ENCODE measurements at places on chromosomes 1 and 21.

DNA sequence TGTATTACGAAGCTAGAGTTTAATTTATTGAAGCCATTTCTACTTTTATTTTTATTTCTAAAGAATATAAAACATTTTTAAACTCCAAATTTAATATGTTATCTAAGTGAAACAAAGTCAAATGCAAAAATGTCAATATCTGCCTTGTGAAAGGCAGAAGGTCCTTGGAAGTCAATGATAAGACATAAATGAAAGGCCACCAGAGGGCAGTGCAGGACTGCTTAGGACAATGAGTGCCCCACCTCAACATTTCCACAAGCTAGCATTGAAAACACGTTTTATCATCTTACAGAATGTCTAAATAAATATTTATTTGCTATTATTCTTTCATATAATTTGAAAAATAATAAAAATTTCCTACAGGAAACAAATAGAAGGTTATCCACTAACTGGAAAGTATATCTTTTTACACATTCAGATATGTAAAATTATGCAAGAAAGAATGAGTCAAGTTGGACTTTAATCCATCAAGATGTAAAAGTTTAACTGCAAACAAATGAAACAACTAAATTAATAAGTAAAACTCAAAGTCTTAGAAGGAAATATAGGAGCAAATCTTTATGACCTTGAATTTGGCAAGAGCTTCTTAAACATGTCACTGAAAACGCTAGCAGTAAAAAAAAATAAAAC lies 140.1 kb upstream of the FMN2 start:
- DNase-seq: no peak

- DNase-seq: no peak
Observed at GRCh38 chr1:215749414-215749813, 182.3 kb downstream of the KCTD3 start.

- DNase-seq: no peak
Observed at GRCh38 chr1:63330331-63330916, 8.1 kb downstream of the FOXD3 start.

- no peak for DNase-seq
Observed at GRCh38 chr1:216804111-216804510, 80.9 kb upstream of the ESRRG start.

- DNase-seq: peak; percentile 27
Observed at GRCh38 chr1:17059391-17060305, 5.8 kb upstream of the SDHB start.

DNA sequence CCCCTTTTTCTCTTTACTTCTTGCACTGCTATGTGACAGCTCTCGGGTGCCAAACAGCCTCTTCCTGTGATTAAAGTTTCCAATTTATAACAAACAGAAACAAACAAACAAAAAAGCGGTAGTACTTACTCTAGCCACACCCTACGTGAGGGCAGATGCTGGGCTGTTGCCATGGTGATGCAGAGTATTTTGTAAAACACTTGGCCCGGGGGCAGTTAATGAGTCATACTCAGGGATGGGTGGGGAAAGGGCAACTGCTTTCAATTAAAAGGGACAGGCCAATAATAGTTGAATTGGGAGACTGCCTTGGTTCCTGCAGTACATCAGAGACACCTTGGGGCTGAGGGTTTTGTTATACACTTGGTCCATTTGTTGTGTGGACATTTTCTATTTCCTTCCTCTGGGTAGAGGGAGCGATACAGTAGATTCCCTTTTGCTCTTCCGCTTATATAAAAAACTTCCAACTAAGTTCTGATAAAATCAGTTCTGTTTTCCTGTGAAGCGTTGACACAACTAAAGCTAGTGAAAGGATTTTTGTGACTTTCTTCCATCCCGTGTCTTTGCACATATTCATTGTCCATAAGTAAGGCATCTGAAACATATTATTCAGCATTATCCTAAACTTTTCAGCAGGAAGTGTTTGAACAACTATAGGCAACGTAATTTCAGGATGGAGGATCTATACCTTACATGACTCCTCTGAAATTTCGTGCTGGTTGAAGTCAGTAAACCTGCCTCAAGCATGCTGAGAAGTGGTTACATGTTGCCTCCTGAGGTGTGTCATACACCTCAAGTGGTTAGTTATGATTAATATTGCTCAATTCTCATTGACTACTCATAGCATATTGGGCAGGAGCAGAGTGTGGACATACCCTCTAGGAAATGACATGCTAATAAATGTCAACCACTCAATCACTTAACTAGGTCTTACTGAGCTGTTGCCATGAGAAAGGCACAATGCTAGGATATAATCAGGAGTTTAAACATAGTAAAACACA lies 36.7 kb upstream of the THEM4 start:
- DNase-seq: peak; percentile 91

DNA sequence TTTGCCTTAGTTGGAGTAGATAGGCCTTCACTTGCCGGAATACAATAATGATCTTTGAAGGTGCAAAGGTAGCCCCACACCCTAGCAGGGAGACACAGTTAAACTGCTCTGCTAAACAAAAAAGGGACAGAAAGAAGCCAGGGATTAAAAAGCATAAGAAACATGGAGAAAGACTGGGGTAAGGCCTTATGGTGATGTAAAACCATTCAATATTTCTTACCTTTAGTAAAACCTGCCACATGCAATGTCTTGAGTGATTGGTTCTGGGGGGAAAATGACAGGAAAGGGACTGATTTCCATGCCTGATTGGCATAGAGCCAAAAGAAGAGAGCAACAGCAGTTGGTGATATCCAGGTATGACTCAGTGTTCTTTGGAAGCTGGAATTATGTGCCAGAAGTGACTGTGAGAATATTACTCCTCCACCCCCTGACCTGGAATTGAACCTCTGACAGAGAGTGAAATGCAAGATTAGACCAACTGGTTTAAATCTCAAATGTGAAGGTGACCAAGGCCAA lies 8.1 kb downstream of the DNASE2B start:
- DNase-seq: no peak

DNA sequence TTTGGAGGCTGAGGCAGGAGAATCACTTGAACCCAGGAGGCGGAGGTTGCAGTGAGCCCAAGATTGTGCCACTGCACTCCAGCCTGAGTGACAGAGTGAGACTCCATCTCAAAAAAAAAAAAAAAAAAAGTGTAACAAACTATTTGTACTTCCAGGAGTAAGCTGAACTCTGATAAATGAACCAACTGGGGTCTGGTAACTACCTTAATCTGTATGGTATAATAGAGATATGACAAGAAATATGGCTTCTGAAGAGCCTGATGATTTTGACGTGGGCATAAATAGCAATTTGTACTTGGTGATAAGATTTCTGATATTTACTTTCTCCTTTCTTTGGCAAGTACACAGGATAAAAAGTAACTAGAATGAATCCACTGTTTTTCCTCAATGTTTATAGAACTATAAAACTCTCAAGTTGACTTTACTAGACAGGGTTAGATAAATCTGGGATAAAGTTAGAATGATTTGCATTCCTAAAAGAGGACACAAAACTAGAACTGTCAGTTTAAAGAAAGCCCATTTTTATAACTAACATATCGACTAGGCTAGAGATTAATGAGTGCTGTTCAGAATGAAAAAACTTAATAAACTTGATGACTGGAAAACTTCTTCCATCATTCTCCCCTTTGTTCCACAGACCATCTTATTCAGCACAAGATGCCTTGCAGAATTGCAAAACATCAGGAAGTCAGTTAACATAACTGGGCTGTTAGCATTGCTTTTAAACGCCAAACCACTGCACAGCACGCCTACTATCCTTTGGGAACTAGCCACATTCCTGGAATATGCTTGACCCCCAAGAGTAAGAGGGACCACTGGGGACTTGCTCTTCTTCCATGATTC lies 51.5 kb upstream of the EDARADD start:
- DNase-seq: no peak

DNA sequence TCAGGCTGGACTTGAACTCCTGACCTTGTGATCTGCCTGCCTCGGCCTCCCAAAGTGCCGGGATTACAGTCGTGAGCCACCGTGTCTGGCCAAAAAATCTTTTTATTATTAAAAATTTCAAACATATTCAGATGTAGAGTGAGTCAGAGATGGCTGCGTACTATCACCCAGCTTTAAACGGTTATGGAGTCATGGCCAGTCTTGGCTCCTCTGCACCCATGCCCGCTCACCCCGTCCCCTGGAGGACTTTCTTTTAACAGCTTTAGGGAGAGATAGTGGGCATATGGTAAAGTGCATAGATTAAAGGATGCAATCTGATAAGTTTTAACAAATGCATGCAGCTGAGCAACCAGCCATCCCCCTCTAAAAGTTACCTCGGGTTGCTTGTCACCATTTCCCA lies 51.8 kb downstream of the TNFRSF8 start:
- no peak for DNase-seq

DNA sequence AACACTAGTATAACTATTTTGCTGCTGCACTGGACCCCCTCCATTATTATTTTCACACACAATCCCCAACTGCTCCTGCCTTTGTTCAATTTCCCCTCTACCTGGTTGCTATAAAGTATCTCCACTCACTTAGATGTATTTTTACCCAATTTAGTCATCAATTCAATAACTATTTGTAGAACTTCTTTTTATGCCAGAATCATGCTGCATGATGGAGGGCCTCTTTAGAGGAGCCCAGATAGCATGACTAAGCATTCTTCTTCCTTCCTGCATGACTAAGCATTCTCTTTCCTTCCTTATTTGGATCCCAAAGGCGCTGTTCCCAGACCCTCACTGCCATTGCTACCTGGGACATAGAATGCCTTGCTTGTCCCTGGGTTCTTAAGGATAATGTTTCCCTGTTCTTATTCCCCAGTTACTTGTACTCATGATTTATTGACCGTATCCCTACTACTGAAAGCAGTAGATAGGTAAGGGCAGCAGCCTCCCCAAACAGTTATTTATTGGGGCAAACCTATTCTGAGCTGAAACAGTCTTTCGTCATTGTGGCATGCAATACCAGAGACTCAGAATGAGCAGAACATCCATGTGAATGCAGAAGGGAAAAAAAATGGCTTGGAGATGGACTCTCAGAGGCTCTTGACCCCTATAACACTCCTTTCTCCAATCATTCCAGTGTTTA lies 89.3 kb upstream of the AKT3 start:
- no peak for DNase-seq

DNA sequence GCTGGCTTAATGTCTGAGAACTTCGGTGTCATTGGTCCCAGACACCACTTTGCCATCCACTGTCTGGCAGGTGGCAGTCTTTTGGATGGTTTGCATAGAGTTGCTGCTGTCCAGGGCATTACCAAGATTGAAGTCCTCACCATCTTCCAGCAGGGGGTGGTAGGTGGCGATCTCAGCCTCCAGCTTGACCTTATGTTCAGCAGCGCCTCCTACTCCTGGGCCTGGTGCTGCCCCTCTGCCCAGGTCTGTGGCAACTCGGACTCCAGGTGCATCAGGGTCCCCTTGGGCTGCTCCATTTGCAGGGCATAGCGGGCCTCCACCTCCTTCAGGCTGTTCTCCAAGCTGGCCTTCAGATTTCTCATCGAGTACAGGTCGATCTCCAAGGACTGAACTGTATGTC lies 573.3 kb upstream of the NCAM2 start:
- no peak for DNase-seq

GRCh38 chr1:106817575-106817974 lies 238.9 kb upstream of the PRMT6 start:
- no peak for DNase-seq

GRCh38 chr1:7280347-7280960 lies 490.6 kb upstream of the VAMP3 start:
- DNase-seq: no peak

DNA sequence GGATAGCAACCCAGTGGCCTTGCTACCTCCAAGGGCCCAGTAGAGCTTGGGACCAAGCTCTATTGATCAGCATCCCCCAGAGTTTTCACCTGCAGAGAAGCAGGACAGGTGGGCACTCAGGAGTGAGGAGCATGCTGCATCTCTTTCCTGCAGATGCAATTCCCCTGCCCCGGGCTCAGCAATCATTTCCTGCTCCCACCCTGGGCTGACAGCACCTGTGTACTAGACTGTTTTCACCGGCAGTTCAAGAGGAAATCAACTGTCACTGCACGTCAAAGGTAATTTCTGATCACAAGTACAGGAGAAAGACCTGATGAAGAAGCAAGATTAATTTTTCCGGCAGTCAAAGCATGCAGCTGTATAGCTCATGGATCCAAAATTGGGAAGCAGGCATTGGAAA lies 8.8 kb upstream of the NT5C1A start:
- DNase-seq: no peak

DNA sequence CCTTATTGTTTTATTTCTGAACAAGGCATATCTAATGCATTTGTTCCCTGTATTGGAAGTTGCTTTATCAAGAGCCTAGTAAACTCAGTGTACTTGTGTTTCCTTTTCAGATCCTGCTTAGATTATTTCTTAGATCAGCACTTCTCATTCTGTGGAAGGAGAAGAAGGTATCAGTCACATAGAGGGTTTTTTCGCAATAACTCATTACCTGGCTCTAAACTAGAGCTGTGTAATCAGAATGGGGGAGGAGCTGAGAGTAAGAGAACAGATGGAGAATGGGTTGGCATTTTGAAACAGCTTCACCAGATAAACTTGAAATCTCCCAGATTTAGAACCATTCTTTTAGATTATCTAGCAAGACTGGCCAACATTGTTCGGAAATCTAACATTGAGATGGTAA lies 11.0 kb downstream of the AHCYL1 start:
- DNase-seq: no peak

GRCh38 chr1:80673935-80674597 lies 1126.7 kb upstream of the ADGRL2 start:
- no peak for DNase-seq

DNA sequence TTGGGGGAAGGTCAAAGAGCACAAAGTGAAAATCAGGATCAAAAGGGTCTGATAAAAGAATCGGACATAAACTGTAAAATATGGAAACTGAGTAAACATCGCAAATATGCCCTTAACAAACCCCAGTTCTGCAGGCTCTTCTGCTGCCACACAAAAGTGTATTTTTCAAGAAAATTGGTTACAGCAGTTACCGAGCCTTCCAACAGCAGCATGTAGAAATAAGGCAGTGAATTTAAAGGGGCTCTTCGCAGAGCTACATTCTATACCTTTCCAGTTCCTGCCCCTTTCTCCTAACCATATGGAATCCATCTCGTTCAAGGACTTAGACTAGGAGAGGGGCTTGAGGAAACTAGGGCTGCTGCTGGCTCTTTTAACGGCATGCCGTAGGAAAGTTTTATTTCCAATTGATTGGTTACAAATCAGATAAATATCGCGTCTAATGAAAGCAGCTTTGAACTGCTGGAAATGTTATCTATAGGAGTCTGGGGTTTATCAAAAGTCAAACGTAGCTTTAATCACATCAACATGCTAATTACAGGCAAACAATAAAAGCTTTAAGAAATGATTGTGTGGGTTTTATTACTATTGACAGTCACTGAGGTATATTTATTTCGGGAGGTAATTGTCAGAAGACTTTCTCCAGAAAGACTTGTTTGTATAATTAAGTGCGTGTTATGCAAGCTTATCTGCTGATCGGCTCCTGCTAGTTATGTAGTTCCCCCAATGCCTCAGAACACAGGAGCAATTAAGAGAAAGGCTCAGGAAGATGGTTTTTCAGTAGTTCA lies 59.1 kb downstream of the GORAB start:
- no peak for DNase-seq

DNA sequence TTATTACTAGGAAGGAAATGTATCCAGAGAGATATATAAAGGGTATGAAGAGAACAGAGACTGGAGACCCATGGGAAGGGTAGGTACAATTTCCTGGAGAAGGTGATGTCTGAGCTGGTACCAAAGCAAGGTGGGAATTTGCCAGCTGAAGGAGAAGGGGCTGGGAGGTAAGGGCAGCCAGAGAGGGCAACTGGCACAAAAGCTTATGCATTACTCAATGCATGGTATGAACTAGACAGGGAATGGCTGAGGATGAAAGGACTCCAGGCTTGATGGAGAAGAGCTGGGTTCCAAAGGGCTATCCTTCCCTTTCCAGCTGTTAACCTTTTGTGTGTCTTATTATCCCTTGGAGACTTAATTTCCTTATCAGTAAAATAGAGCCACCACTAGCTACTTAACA lies 113.6 kb upstream of the GADD45A start:
- DNase-seq: no peak

Measured in tibial artery (tissue), 4 donors.